ENCODE measurements at places on chromosomes 3 and 15.

DNA sequence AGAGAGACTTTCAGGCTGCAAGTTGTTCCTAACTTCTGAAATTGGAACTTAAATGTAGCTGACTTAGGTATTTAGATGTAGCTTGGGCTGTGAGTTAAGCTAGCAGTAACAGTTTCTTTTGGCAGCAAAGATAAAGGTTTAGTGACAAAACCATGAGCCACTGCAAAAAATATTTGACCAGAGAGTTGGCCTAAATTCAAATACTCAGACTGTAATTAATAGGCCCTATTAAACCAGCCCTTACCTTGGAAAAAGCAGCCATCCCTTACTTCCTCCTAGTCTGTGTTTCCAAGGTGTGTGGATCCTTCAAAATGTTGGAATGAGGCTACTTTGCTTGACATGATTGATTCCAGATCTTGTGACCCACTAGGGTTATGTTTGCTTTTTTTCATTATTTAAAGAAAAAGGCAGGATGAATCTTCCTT is 8.2 kb downstream of the TPM1 start:
- DNase-seq, result no peak

- DNase-seq, result no peak
Measured at GRCh38 chr3:7546253-7546652, 685.3 kb downstream of the GRM7 start.

- no peak for DNase-seq
Measured at GRCh38 chr3:102084704-102085103, 235.4 kb downstream of the NFKBIZ start.

- DNase-seq, result peak; percentile 31
Measured at GRCh38 chr3:72270072-72270681, 485.2 kb upstream of the PROK2 start.

DNA sequence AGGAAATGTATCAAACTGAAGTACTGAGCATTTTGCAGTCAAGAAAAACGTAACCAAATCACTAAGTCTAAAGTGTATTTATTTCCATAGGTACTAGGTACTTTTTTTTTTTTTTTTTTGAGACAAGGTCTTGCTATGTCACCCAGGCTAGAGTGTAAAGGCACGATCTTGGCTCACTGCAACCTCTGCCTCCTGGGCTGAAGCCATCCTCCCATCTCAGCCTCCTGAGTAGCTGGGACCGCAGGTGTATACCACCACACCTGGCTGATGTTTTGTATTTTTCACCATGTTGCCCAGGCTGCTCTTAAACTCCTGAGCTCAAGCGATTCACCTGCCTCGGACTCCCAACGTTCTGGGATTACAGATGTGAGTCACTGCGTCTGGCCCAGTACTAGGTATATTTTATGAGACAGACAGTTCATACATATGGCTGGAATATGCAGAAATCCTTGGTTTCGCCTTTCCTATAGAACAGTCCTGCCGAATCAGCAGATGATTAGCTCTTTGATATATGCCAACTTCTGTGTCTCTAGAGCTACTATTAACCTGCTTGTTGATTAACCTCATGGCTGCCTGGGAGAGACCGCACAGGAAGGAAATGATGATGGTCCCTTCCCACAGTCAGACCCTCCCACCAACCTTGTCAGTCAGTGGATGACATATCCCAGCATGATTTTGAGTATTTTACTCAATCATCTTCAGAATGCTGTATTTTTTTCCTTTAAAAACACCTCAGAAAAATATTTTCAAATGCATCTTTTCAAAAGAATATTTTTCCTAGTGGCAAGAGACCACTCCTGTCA is 32.3 kb downstream of the TMOD3 start:
- no peak for DNase-seq

DNA sequence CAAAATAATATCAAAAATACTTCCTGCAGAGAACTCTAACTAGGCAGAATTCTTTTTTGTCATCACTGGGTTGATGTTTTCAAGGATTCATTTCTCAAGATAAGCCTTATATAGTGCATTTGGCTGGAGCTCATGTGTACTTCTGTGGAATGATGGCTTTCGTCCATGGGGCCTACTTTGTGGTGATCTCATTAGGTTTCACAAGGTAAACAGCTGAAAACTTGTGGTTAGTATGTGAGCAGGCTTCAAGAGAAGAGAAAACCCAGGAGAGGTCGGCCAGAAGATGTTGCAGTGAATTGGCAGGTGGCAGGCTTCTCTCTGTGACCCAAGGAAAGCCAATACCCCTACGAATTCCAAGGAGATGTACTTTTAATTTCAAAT is 121.4 kb upstream of the PHLDB2 start:
- DNase-seq, result no peak

DNA sequence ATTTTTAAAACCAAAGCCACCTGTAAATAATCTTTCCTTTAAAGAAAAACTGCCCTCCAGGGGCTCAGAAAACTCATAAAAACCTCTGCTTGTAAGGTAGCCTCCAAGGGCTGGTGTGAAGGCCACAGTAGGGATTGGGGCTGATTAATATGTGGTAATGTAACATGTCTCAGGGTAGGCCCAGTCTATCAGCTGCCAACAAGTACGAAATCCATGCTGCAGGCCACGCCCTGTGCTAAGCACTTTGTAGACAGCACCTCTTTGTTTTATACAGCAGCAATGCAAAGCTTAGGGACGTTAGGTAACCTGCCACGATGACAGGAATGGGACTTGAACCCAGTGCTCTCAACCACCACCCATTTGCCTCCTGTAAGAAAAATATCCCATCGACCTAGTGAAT is 65.6 kb upstream of the PRICKLE2 start:
- DNase-seq, result no peak

- DNase-seq, result no peak
Measured at GRCh38 chr15:71279757-71280141, 164.5 kb downstream of the THSD4 start.

GRCh38 chr3:34185301-34185700 is 386.9 kb downstream of the PDCD6IP start:
- no peak for DNase-seq

- DNase-seq, result no peak
Measured at GRCh38 chr15:77014132-77015081, 19.5 kb downstream of the PSTPIP1 start.

DNA sequence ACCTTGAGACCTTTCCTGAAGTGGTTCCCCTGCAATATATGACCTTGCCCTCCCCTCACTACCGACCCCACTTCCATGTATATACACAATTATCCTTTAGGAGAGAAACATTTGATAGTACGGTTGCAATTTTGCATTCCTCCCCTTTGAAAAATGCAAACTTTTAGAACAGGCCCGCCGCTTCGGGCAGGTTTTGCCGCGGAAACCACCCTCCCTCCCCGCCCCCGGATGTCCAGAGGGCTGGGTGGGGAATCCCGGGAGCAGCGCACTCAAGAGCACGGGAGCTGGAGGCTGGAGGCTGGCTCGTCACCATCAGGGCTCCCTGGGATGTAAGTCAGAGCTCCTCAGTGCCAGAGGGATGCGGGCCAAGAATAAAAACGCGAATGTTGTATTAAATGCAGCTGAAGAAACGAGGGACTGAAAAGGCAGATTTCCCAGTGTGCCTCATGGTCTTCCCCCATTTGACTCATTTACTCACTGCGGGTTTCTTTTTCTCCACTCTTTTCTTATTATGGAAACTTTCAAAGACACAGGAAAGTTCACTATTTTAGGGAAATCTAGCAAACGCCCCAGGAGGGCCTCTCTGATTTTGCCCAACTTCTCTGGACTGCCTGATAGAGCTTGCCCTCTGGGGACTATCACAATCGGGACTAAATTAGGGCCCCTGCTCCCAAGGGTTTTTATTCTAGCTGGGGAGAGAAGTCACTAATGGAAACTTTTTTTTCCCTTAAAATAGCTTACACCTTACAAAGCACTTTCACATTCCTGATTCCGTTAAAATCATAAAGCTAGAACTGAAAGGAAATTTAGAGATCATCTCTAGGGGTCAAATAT is 2.9 kb upstream of the USP3 start:
- no peak for DNase-seq

- no peak for DNase-seq
Measured at GRCh38 chr3:175434561-175434960, 575.4 kb downstream of the NAALADL2 start.

- DNase-seq, result no peak
Measured at GRCh38 chr3:17054982-17055343, 170.2 kb downstream of the PLCL2 start.

- no peak for DNase-seq
Measured at GRCh38 chr3:180983136-180983535, 6.4 kb downstream of the DNAJC19 start.

- no peak for DNase-seq
Measured at GRCh38 chr15:63354821-63355650, 26.6 kb downstream of the CA12 start.

DNA sequence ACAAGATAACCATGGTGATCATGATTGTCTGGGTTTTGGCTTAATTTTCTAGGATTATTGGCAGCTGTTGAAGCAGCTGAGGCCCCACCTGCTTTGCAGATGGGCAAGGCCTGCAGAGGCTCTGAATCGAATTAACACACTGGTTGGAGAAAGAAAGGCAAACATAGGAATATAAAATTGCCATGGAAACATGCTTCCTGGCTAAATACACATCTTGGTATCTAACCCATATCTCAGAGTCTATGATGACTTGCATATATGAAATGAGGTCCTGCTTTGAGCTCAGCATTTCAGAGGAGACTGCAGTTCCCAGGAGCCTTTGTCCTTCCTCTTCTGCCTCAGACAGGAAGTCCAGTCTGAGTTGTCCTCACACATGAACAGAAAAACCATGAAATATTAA is 24.3 kb upstream of the SV2B start:
- DNase-seq, result no peak

DNA sequence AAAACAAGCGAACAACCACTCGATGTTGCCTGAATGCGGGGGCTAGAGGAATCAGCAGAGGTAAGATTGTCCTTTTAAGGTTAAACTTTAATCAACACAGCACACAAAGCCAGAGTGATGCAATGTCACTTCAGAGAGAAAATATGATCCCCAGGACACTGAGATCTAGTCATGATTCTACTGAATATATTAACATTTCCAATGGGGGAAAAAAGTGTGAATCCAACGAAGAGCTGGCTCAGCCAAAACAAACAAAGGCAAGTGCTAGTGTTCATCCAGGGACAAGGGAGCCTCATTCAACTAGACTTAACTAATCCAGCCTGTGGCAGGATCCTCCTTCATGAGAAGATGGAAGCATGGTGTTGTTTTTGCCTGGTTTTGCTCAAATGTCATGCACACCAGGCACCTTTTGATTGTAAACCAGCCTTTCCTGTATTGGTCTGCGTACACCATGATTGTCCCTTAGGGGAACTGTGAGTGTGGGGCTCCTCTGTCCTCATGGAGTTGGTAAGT is 35.8 kb downstream of the SCG5 start:
- DNase-seq, result no peak

DNA sequence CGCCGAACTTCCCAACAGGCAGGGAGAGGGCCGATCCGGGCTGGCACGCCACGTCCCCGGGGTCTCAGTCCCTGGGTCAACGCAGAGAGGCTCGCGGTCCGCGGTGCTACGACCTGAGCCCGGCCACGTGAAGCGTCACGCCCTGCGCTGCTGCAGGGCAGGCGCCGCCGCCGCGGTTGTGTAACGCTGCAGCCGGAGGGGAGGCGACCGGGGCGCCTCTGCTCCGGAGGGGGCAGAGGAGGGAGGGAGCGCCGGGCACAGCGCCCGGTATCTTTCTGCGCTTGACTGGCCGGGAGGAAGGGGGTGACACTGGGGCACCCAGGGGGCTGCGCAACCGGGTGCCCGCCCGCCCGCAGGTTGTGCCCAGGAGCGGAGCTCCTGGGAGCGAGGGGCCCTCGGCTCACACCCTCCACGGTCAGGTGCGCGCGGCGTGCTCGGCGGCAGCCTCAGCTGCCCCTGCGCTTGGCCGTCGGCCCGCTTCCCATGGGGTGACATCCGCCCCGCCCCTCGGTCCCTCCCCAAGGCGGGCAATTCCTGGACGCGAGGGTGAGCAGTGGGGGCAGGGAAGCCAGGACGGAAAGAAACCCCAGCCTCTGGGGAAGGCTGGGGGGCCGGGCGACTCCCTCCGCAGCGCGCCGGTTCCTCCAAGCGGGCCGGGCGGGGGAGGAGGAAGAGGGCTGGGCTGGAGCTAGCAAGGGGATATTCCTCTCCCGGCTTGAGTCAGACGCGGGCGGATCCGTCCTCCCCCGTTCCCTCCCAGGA is 852 bp upstream of the BHLHE40 start:
- DNase-seq, result peak; percentile 89

GRCh38 chr15:72785432-72785831 is 1.9 kb upstream of the ADPGK start:
- DNase-seq, result peak; percentile 59

- DNase-seq, result no peak
Measured at GRCh38 chr3:102225407-102226132, 209.2 kb upstream of the ZPLD1 start.

DNA sequence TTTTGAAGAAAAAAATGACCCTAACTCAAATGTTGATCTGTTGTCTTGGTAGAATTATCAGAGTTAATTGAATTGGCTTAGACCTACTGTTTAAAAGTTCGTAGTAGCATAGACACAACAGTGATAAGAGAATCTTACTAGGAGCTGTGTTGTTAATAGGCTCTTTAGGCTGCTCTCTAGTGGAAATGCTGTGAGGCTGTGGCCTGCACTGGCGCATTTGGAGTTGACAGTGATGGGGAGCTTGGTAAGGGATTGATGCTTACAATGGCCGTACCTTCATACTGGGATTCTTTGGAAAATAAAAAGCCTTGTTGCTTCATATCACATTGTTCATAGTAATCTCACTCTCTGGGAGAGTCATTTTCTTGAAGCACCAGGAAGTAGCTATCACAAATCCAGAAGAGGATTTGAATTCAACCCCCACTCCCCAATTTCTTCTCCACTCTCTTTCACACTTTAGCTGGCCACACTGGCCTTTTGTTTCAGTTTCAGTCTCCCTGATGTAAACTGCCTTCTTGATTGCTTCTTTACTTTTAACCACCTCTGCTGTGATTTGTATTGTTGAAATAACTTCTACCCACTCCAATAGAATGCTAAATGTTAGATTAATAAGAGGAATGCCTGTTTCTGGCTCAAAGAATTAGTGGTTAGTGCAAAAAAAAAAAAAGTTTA is 56.6 kb downstream of the CEP63 start:
- no peak for DNase-seq

- no peak for DNase-seq
Measured at GRCh38 chr3:134971306-134971705, 176.2 kb downstream of the EPHB1 start.

DNA sequence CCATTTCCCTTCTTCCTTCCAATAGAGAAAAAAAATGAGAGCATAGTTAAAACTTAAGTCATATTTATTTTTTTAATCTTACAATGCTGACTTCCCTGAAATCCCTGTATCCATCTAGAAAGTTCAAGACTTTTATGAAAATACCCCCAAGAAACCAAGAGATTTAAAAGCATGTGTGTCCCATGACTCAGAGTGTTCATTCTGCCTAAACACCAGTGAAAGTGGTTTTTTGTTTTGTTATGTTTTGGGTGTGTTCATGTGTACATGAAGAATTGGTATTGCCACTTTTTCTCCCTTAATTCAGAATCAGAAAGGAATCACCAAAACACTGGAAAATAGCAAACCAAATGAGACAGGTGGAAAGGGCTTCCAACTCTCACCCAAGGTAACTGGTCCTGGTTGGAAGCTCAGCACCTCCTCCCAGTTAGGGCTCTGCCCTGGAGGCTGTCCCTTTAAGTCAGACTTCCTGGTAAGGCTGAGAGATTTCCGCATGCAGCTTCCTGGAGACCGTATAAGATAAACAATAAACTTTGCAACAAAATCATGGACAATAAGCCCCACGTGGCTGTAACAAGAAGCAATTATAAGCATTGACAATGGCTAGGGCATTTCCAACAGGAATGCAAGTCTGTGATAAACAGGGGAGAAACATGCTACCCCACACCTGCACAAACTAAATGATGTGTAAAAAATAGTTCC is 121.9 kb upstream of the ARHGEF3 start:
- no peak for DNase-seq
